ENCODE measurements at places on chromosomes 5 and 9.

- no peak for DNase-seq
These were observed 79.4 kb downstream of the AMBP start for GRCh38 chr9:113998525-113999255.

GRCh38 chr9:8860086-8860485, 1060.5 kb upstream of the DMAC1 start:
- no peak for DNase-seq

- no peak for DNase-seq
These were observed 101.5 kb downstream of the GCNT1 start for GRCh38 chr9:76560481-76560922.

DNA sequence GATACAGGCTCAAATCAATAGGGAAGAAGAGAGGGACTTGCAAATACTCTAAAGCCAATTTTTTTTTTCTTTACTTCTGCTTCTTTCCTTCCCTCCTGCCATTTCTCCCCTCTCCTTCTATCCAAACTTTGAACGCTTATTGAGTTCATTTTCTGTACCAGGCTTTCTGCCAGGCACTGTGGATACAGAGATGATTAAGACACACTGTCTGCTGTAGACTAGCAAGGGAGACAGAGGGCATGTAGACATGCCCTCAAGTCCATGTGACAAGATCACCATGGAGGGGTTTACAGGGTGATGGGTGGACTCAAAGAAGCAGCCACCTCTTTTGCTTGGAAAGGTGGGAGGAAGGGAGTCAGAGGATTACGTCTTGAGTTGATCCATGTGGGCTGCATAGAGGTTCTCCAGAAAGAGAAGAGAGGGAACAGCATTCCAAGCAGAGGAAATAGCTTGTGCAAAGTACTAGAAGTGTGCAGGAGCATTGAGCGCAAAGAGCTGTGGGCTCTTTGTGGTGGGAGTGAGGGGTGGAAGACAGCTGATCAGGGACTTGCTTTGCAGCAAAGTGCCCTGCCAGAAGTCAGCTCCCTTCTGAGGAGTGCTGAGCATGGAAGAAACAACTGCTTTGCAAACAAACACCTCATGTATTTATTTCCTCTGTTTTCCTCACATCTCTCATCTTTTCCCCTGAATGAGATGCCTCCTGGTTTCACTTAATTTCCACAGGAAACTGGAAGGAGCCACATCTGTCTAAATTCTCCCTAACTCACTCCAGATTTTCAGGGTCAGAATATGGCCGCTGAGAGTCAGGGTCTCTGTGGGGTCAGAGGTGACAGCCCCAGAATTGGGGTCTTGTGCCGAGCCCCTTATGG, 64.4 kb upstream of the COL15A1 start:
- DNase-seq = no peak

DNA sequence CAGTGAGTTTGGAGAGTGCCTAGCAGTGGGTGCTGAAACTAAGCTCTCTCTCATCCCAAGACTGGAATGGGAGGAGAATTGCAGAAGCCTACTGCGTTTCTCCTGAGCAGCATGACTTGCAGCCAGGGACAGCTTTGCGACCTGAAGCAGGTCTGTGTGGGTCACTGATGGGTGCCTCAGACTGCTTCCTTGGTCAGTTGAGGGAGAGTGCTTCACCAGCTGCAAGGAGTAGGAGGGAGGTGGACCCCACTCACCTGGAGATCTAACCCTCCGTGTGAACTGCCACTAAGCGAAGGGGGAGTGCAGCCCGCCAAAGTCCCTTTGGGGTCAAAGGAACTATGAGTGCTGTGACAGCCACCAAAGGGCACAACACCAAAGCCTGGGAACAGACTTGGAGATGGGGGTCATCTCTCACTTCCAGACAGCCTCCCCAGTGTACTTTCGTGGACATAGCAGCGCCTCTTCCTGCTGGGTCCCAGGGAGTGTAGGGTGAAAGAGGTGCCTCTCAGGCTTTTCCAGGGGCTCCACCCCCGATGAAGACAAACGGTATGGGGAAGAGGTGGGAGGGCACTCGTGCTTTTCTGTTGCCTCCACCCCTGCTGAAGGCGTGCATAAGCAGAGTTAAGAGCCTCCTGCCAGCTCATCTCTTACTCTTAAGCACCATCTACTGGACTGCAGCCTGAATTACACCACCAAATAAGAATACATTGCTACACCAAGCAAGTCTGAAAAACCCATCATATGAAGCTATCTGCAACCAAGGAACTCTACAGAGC, 34.3 kb upstream of the MACIR start:
- no peak for DNase-seq

GRCh38 chr5:6674421-6674820, 38.8 kb upstream of the TENT4A start:
- peak; percentile 34 for DNase-seq

- DNase-seq = no peak
These were observed 22.1 kb upstream of the LRRC14B start for GRCh38 chr5:169071-169727.

GRCh38 chr5:156239800-156240199, 87.2 kb upstream of the SGCD start:
- no peak for DNase-seq

- no peak for DNase-seq
These were observed 108.7 kb downstream of the CFAP90 start for GRCh38 chr5:7742241-7742656.

DNA sequence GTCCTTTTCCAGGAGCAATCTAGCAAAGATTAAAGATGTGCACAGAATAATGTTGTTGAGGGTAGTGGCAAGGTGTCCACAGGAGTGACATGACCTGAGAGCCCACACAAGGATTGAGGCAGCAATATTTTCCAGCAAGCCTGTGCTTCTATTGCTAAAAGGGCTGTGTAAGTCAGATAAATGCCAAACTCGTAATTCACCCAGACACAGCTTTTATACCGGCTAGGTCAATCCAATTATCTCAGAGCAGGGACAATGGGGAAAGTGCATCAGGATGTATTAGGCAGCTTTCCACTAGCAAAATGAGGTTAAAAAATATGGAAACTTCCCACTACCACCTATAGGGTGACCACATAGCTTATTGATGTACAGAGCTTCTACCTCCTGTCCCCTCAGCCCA, 34.8 kb upstream of the RAB3C start:
- no peak for DNase-seq

- DNase-seq = no peak
These were observed 30.1 kb upstream of the SLC12A2 start for GRCh38 chr5:128053291-128053954.

DNA sequence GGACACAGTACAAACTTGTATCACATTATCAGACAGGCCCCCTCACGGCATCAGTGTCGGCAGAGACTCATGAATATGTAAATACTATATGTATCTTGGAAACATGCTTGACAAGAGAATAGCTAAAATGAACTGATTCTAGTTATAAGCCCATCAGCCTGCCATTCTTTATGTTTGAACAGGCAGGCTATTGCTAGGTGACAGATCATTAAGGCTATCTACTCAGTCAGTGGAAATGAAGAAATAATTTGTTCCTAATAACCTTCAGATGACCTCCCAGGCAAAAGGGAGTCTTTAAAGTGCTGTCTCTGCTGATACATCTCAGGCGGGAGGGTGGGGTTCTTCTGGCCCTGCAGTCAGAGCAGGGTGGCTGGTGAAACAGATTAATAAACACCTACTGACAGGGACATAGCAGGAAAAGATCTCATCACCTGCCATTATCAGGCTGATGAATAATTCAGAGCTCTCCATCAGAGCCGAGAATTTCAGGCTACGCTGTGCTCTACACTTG, 394.2 kb downstream of the RASEF start:
- DNase-seq = no peak

- no peak for DNase-seq
These were observed 58.6 kb downstream of the TMC1 start for GRCh38 chr9:72579880-72580550.

GRCh38 chr5:54385994-54386393, 69.5 kb upstream of the HSPB3 start:
- no peak for DNase-seq

GRCh38 chr5:132526290-132526973, 16.9 kb downstream of the IL5 start:
- DNase-seq = peak; percentile 33

DNA sequence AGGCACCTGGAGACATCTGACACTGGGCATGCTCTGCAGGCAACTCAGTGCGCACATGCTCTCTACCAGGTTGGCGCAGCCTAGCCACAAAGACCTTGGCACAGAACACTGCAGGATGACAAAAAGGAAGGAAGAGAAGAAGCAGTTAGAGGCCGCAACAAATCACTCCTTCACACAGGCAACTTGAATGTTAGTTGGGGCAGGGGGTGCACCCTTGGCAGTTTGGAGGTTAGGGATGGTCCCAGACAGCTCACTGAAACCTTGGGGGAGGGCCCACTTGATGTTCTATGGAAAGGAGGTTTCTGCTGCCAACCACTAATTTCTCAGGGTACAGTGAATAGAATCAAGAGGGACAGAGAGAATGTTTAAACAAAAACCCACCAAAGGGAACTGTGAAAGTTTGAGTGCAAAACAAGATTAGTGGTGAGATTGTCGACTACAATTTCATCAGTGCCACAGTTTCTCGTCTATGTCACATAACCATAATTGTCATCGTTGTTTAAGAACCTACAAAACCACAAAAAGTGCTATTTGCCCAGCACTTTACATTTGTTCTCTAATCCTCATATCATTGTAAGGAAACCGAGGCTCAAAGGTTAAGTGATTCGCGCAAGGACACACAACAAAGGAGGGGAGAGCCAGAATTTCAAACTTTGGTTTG, 48.7 kb downstream of the FBXW11 start:
- no peak for DNase-seq

DNA sequence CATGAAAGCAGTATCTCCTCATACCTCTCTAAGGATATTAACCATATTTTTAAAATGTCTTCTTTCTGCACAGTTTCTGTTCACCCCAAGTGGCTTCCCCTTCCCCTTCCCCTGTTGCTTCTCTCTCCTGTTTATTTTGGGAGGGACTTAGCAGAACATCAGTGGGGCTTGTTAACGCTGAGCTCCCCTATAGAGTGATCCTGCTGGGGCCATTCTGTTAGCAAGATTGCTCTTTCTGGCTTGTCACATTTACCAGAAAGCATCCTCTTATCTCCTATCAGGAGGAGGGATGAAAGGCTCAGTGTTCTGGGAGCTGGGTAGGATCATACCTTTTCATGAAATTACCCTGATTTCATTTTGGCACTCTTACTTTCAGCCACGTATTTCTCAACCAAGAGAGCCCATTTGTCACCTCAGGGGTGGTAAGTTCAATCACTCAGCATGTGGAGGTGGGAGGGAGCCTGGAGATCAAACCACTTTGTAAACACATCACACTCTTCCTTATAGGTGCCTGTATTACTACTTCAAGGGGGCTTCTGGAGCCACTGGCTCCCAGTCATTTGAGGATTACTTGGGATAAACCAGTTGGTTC, 16.7 kb downstream of the NXNL2 start:
- no peak for DNase-seq

GRCh38 chr5:139863855-139864558, 68.4 kb downstream of the PSD2 start:
- DNase-seq = no peak

GRCh38 chr5:30183795-30184194, 1009.7 kb upstream of the CDH6 start:
- DNase-seq = no peak

- DNase-seq = no peak
These were observed 21.2 kb upstream of the LOX start for GRCh38 chr5:122099060-122099790.

GRCh38 chr9:134264169-134264568, 62.1 kb upstream of the RXRA start:
- DNase-seq = no peak

- no peak for DNase-seq
These were observed 222.4 kb downstream of the MAPKAP1 start for GRCh38 chr9:125484350-125485282.

GRCh38 chr5:56729488-56729887, 85.9 kb upstream of the MAP3K1 start:
- no peak for DNase-seq

DNA sequence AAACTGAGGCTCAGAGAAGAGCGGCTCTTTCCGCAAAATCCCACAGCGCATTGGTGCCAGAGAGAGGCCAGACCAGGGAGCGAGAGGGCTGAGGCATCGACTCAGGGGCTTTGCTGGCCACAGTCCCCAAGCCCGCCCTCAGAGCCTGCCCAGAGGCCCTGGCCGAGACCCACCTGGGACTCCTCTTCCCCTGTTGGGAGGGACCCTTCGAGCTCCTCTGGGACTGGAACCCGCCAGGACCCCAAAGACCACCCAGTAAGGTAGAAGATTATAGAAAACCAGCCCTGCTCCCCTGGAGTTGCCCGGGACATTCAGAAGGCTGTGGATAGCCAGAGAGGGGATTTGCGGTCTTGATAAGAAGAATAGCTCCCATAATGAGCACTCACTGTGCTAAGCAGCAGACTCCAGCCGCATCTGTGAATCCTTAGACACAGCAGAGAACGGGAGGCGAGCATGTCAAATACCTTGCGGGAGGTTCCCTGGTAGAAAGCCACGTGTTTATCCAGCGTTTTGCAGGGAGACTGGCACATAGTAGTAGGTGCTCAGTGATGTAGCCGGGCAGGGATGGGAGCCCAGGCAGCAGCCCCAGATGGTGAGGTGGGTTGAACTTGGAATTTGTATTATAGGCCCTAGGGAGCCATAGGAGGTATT, 651 bp upstream of the AK1 start:
- DNase-seq = no peak

DNA sequence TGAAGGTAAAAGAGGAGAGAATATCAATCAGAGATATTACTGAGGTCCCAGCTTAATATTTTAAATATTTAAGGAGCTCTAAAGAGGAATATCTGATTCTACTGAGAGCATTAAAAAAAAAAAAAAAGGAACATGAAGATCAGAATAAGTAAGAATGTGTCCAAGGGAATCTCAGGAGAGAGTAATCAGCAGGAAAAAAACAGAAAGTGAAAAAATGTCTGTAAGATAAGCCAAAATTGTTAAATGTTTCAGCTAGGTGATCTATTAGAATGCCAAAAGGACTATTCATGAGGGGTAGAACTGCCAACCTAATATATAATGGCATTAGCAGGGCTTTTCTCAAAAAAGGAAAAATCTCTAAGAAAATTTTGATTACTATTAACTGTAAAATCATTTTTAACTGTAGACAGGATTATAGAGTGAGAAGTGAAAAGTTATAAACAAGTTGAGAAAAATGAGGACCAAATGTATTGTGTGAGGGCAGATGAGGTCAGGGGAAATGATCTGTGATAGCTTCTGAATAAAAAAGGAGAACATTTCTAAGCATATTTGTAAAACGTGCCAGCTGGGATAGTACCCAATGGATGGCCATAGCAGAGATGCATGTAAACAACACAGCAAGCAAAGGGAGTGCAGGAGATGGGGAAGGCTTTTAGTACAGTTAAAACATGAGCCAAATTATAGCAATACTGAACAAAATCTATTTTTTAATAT, 9.4 kb upstream of the RHOBTB3 start:
- no peak for DNase-seq
